ENCODE measurements at places on chromosomes 3 and 15.

GRCh38 chr3:23752126-23752525 lies 53.6 kb upstream of the UBE2E1 start:
- no peak for DNase-seq

DNA sequence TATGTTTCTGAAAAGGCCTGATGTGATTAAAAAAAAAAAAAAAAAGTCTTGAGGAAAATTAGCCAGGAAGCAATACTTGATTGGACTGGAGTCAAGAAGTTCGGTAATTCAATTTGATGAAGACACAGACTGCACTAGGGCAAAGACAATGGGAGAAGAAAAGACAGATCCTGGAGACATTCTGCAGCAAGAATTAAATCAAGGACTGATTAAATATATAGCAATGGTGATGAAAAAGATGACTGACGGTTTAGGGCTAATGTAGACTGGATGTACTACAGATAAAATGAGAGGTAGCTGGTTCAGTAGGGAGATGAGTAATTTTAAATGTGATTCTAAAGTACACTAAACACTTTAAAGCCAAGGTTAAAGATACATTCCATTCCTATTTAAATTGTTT lies 13.8 kb downstream of the MRPL47 start:
- DNase-seq = no peak

- no peak for DNase-seq
These were observed at the start of gene CNTN3 for GRCh38 chr3:74614107-74614967. Gene CNTN3, minus strand, starts transcription at chr3:74614659. Its CDS starts 93,547 bp downstream, at chr3:74521112.

DNA sequence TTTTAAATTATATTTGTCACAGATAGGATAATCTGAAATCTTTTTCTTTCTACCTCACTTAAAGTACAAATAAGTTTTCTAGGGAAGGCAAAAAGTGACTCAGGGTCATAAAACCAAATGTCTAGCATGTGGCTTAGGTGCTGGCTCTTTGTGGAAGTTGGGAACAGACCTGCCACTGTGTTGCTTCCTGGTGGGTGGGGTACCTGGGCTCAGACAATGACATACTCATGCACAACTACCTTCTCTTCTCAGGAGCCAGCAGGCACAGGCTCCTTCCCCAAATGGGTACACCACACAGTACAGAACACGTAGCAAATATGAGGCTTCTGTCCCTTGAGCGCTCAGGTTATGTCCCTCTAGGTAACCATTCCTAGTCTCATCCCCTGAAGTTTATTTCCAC lies 40.1 kb upstream of the MUC13 start:
- no peak for DNase-seq

- peak; percentile 88 for DNase-seq
These were observed 26.2 kb upstream of the SPTBN5 start for GRCh38 chr15:41919954-41920538.

DNA sequence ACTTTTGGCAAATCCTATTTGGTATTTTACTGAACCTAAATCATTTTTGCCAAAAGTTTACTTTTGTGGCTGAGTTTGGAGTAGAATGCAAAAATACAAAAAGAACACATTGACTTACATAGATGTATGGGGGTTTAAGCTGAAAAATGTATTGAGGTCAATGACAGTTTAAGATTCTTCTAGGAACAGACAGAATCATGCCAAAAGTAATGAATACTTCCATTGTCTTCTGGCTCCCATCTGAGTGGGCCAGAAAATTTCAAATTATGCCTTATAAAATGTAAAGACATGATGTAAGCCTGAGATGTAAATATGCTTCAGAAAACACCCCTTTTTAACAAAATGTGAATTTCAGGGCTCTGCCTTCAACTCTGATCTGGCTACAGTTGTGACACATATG lies 375.1 kb upstream of the DPH6 start:
- no peak for DNase-seq

- DNase-seq = no peak
These were observed 408.4 kb downstream of the NAALADL2 start for GRCh38 chr3:175267561-175267960.

GRCh38 chr3:188627652-188628051 lies 473.7 kb downstream of the LPP start:
- no peak for DNase-seq

GRCh38 chr15:97678656-97679055 lies 281.8 kb upstream of the ARRDC4 start:
- no peak for DNase-seq

- DNase-seq = no peak
These were observed 8.5 kb downstream of the CLK3 start for GRCh38 chr15:74624020-74624602.

- peak; percentile 73 for DNase-seq
These were observed 1.6 kb downstream of the CYP11A1 start for GRCh38 chr15:74365598-74366445.

DNA sequence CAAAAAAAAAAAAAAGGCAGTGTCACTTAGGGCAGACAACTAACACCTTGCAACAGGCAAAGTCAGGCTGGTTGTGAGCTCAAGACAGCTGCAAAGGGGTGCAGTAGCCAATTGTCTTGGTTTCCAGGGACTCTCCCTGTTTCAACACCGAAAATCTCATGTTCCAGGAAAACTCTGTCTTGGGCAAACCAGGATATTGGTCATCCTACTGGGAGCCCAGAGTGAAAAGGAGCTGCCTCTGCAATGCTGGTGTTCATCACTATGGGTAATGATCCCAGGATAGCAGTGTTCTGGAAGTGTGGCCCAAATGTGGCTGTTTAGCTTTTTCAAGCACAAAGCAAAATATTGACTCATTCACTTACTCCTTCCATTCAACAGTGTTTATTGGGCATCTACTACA lies 82.6 kb downstream of the ARHGAP31 start:
- no peak for DNase-seq

DNA sequence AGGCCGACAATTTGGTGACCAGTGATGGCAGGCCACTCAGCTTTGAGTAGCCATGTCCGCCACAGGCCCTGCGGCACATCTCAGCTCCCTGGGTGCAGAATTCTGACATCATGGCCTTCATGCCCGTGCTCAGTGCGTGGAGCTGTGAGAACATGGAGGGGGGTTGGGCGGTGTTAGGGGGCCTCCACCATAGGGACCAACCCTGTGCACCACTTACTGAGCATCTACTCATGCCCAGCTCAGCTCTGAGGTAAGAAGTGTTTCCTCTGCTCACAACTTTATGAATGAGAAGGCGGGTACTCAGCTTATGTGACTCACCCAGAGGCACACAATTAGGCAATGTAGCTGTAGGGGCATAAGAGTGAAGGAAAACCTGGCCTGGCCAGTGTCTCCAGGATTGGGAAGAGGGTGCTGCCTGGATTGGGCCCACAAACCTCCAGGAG lies 10.5 kb downstream of the ACOX2 start:
- DNase-seq = peak; percentile 32

DNA sequence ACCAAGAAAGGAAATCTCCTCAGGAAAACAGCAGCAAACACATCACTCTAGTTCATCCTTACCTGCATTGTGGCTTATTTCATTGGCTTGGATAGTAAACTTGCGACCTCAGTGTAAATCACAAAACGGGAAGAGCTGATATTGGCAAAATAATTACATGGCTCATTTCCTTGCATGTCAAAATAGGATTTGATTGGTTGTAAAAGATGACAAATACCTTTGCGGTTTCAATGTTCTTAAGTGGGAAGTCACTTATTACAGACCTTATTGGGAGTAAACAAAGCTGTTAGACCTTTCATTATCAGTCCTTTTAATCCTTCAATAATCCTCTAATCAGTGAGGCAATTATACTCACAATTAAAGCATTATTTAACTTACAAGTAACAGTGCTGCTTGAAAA lies 590.6 kb downstream of the MAGI1 start:
- DNase-seq = no peak

DNA sequence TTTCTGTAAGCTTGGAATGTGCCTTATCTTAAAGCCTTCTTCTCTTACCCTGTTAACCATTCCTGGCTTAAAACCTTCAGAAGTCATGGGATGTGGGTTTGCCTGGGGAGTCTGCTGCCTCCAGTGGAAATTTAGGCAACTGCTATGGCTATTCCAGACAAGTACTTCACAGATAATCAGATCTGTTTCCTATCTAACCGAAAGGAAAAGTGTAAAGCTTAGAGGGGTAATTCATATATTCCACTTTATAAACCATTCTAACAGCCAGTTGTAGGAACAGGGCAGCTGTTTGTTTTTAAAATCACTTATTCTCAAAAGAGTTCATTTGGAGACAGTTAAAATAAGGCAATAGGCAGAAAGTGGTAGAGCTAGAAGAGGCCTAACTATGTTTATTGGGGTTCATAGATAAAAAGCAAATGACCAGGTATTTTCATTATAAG lies 219.9 kb downstream of the TCF12 start:
- peak; percentile 69 for DNase-seq

- no peak for DNase-seq
These were observed 94.1 kb upstream of the ATP2B2 start for GRCh38 chr3:10599444-10599843.

GRCh38 chr3:190996181-190996775 lies 133.8 kb upstream of the GMNC start:
- DNase-seq = no peak

DNA sequence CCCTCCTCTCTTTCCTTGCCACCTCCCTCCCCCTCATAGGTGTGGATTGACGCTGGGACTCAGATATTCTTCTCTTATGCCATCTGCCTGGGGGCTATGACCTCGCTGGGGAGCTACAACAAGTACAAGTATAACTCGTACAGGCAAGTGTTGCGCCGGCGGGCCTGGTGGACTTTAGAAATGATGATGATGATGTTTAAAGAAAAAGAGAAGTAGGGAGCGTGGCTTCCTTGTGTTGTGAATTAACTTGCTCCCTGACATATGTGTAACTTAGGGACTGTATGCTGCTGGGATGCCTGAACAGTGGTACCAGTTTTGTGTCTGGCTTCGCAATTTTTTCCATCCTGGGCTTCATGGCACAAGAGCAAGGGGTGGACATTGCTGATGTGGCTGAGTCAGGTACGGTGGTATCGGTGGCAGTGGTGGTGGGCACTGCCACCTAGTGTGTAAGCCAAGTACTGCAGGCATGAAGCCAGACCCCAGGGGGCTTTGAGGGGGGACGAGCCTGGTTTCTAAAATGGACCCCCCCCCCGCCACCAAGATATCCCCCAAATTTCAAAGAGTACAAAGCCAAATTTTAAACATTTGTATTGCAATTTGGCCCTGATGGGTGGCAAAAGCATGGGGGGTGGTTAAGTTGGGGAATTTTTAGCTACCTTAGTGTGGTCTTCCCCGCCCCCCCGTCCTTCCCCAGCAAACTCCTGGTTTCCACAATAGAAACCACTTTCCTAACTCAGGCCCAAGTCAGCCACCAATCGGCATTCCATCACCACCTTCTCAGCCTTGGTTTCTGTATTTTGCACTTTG lies 65.6 kb downstream of the SLC6A6 start:
- DNase-seq = peak; percentile 42

DNA sequence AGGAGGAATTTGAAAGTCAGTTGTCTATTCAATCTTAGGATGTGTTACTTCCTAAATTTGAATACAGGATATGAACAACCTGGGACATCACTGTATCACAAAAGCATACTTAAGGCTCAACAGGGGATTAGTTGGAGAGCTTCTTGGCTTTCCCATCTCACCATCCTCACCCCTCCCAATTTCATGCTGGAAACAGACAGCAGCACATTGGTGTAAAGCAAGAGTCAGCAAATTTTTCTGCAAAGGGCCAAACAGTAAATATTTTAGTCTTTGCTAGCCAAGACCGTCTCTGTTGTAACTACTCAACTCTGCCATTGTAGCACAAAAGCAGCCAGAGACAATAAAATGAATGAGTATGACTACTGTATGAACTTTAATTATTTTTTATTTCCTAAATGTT lies 94.9 kb downstream of the ERC2 start:
- DNase-seq = no peak

DNA sequence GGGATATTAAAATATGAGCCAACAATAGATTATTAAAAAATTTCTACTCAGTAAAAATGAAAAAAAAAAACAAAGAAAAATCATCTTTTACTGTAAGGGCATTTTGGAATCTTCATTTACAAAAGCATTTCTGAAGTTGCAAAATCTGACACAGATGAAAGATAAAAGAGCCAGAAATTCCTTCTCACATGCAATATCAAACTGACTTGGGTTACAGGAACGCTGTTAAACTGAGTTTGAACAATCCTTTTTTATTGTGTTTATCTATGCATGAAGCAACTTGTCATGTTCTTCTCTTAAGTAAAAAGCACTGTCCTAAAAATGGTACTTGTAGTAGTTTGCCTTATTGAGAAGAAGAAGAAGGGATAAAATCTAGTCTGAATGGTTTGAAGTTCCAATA lies 468.5 kb upstream of the KCNMB2 start:
- DNase-seq = no peak

DNA sequence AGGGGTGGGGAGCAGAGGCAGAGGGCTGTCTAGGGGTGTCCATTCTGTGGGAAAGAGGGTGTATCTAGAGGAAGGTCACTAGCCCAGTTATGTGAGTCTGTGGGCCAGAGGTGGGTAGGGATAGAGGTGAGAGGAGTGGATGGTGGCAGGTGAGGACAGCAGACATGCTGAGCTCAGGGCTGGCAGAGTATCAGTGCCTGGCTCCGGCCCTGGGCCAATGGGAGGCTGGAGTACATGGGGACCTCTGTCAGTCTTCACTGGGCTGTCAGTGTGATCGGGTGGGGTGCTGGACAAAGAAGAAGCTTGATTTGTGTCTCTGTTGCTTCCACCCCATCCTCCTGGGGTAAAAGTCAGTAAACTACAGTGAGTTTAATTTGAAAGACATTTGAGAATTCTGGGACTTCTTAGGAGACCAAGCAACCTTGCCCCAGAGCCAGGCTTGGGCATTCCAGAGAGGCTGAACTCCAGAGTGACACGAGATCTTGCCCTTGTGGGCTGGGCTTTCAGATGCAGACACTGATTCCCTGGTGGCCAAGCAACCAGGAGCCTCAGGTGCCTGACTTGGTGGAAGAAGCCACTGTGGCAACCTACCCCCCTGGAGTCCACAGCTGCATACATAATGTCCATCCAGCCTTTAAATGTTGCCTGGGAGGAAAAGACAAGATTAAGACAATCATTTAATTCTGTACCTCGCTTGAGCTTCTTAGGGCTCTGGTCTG lies 60.7 kb downstream of the EXOG start:
- DNase-seq = no peak

GRCh38 chr3:30733696-30734095 lies 127.3 kb downstream of the TGFBR2 start:
- no peak for DNase-seq
